ENCODE measurements at places on chromosomes 11 and 22. TPM values are rescaled to one million over a fixed set of nuclear protein-coding genes. Genes with fewer than 3 reads are reported as not detected.

GRCh38 chr11:45726493-45727054, 61.2 kb upstream of the CHST1 start:
- H3K4me1 ChIP-seq, result no peaks in the 10 kb centered on the region
- H3K27ac ChIP-seq, result no peak overlapping the region
- DNase-seq, result no peak
- H3K27me3 ChIP-seq, result no peaks in the 10 kb centered on the region
- H3K36me3 ChIP-seq, result no peaks in the 10 kb centered on the region

The PPP1R14B gene
- polyA plus RNA-seq, result 523 TPM

- H3K4me1 ChIP-seq, result peaks cover 18% of the 10 kb centered on the region
- H3K27me3 ChIP-seq, result no peaks in the 10 kb centered on the region
- DNase-seq, result no peak
- no peak overlapping the region for H3K27ac ChIP-seq
Observed at GRCh38 chr11:76785513-76785912, 2.4 kb downstream of the TSKU start.

DNA sequence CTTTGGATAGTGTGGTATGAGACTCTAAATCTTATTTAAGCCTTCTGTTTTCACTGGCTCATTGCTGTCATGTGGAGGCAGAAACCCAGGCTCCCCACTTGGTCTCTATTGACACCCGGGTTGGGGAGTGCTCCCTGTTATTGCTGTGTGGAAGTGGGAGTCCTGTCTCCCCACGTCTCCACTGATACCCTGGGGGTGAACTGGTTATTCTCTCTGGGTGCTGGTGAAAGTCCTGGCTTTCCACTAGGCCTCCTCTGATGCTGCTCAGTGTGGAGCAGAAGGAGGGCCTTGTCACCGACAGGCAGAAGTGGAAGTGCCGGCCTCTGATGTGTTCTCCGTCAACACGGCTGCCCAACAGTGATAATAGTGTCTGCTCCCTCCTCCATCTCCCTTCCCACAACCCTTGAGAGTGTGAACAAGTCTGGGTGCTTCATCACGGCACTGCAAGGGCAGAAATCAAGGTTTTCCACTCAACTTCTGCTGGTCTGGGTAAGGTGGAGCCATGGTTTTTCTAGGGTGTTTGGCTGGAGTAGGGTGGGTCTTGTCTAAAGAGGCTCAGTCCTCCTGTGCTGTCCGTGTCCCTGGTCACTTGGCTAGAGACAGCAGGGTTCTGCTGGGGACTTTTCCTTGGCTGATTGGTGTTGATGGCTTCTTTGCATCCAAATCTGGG, 240.7 kb upstream of the B3GAT1 start:
- no peaks in the 10 kb centered on the region for H3K27me3 ChIP-seq
- no peaks in the 10 kb centered on the region for H3K36me3 ChIP-seq
- H3K4me1 ChIP-seq, result no peaks in the 10 kb centered on the region

The RHOD gene
- polyA plus RNA-seq, result not detected

- no peak overlapping the region for H3K4me3 ChIP-seq
- H3K27ac ChIP-seq, result no peak overlapping the region
- peaks cover 19% of the 10 kb centered on the region for H3K4me1 ChIP-seq
- DNase-seq, result no peak
- H3K36me3 ChIP-seq, result no peaks in the 10 kb centered on the region
- H3K27me3 ChIP-seq, result no peaks in the 10 kb centered on the region
Observed at GRCh38 chr11:119468511-119468910, 45.5 kb upstream of the THY1 start.

The CRYAB gene
- polyA plus RNA-seq, result 1.5 TPM

DNA sequence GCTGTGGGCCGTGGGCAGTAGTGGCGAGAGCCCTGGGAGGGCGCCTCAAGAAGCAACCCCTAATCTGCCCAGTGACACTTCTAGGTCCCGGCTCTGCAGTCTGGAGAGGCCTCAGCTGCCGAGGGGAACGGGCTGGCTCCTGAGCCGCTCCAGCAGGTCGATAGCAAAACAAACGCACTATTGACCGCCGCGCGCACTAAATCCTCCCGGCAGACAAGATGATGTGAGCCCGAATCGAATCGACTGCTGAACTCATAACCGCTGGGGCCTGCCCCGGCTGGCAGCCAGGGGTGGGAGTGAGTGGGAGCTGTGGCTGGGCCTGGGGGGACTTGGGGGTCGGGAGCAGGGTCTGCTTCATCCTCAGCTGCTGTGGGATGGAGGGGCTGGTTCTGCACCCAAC, 36.1 kb downstream of the FLRT1 start:
- no peaks in the 10 kb centered on the region for H3K36me3 ChIP-seq
- H3K4me1 ChIP-seq, result no peaks in the 10 kb centered on the region
- no peak for DNase-seq
- H3K4me3 ChIP-seq, result no peak overlapping the region
- no peak overlapping the region for H3K27ac ChIP-seq

DNA sequence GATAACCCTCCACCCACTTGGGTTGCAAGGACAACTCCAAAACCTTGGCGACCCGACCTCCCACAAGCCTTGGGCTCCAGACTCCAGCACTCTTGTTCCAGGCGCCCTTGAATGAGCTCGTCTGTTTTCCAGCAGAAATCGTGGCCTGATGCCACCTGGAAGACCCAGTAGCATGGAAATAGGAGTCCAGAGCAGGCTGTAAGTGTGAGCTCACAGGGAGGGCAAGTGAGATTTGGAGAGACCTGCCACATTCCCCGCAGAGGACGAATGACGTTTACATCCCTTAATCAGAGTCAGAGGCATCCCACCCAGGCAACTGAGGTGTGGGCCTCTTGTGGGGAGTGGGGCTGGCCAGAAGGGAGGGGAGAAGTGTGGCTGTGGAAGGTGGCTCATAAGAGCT, 71.9 kb downstream of the LDLRAD3 start:
- no peak for DNase-seq
- no peak overlapping the region for H3K27ac ChIP-seq
- peaks cover 16% of the 10 kb centered on the region for H3K4me1 ChIP-seq
- no peak overlapping the region for H3K4me3 ChIP-seq
- H3K36me3 ChIP-seq, result no peaks in the 10 kb centered on the region

DNA sequence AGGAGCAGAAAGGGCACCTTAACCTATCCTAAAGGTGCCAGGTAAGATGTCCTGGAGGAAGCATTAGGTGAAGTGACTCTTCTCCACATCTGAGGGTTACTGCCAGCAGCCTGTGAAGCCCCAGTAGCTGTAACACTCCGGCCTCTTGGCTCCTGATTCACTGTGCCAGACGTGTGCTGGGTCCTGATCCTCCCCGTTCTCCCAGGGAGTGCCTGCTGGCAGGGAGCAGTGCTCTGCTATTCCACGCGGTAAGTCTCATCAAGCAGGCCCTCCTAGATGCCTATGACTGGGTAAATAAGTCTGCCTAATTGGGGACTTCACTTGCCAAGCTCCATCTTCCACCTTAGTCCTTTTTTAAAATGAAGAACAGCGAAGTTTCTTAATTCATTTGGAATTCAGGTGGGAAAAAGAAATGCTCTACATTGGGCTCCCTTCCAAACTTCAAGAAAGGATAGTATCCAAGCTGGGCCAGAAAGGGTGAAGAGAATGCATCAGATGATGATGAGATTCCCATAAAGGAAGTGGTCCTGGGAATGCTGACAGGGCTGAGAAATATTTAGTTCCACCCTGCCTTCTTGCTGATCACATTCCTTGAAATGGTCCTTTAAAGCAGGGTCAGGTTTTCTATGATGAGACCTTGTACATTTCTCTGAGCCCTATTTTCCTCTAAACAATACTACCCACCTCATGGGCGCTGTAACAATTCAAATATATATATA, 188.0 kb downstream of the MAML2 start:
- peak overlapping the region; percentile 10 for H3K4me3 ChIP-seq
- no peak for DNase-seq
- no peaks in the 10 kb centered on the region for H3K27me3 ChIP-seq
- H3K36me3 ChIP-seq, result no peaks in the 10 kb centered on the region
- H3K27ac ChIP-seq, result peak overlapping the region; percentile 89

DNA sequence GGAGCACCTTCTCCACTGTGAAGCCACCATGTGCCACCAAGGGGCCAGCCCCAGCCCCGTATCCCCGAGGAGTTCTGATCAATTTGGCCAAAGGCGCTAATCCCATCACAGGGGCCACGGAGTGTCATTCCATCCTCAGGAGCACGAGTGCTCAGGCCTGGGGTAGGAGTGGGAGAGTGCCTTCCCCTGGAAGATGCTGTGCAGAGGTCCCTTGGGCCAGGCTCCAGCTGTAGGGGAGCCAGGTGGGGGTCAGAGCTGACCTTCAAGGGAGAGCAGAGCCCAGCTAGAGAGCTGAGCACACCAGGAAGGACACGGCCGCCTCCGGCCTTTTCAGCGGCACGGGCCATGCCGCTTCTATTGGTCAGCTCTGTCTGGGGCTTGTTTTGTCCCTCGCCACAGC, 1459.9 kb downstream of the BRD1 start:
- H3K4me3 ChIP-seq, result no peak overlapping the region
- no peaks in the 10 kb centered on the region for H3K4me1 ChIP-seq
- no peak overlapping the region for H3K27ac ChIP-seq
- H3K27me3 ChIP-seq, result no peaks in the 10 kb centered on the region
- no peaks in the 10 kb centered on the region for H3K36me3 ChIP-seq
- peak; percentile 27 for DNase-seq

- peak overlapping the region; percentile 44 for H3K4me3 ChIP-seq
- no peaks in the 10 kb centered on the region for H3K36me3 ChIP-seq
- H3K4me1 ChIP-seq, result peaks cover 7% of the 10 kb centered on the region
- DNase-seq, result peak; percentile 67
- no peak overlapping the region for H3K27ac ChIP-seq
Observed at GRCh38 chr11:114060392-114061047, 1.0 kb downstream of the ZBTB16 start.

GRCh38 chr22:46193898-46194310, 43.6 kb downstream of the PPARA start:
- no peaks in the 10 kb centered on the region for H3K27me3 ChIP-seq
- H3K4me3 ChIP-seq, result no peak overlapping the region
- H3K4me1 ChIP-seq, result peaks cover 8% of the 10 kb centered on the region
- H3K27ac ChIP-seq, result no peak overlapping the region
- H3K36me3 ChIP-seq, result no peaks in the 10 kb centered on the region

DNA sequence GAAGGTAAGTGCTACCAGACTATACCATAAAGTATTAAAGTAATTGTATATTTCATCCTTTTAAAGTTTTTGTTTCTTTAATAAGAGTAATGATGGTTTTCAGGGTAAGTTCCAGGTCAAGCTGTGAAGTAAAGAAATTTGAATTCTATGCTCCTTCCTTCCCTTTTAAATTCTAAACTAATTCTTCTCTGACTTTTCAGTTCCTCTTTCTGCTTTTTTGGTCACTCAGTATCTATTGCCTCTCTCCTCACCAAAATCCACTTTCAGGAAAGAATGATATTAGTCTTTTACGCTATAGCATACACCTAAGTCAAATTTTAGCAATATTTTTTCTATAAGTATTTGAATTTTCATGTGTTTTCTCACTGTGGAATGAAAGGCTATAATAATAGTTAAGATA, 8.2 kb downstream of the MMP8 start:
- no peak overlapping the region for H3K27ac ChIP-seq
- DNase-seq, result no peak
- no peak overlapping the region for H3K4me3 ChIP-seq
- H3K4me1 ChIP-seq, result no peaks in the 10 kb centered on the region
- peaks cover 5% of the 10 kb centered on the region for H3K27me3 ChIP-seq

GRCh38 chr11:104705490-104706190, 192.6 kb downstream of the CASP12 start:
- H3K27me3 ChIP-seq, result no peaks in the 10 kb centered on the region
- H3K36me3 ChIP-seq, result no peaks in the 10 kb centered on the region
- no peak overlapping the region for H3K27ac ChIP-seq
- no peak for DNase-seq

DNA sequence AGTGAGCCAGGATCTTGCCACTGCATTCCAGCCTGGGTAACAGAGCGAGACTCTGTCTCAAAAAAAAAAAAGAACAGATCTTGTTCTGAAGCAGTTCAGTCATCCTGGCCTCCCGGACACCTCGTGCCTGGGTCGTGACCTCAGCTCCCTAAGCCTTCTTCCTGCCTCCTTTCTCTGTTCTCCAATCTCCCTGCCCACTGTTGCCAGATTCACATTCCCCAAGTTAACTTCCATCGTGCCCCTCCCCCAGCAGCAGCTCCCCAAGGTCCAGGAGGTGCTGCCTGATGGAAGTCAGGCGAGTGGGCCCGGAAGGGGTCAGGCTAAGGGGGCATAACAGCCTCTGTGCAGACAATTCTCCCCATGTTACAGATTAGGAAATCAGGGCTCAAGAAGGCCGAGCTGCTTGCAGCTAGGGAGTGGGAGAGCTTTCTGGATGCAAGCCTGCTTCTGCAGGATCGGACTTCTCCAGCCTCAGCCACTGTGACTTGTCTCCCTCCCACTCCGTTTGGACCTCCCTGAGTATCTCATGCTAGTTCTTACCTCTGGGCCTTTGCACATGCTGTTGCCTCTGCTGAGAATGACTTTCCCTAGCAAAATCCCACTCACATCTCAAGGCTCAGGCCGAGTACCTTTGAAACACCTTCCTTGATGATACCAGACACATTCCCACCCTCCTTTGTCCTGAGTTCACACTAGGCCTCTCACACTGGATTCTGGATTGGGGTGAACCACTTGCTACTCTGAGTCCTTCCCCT, 14.3 kb upstream of the TMEM184B start:
- no peak for DNase-seq
- no peak overlapping the region for H3K27ac ChIP-seq
- H3K4me1 ChIP-seq, result no peaks in the 10 kb centered on the region
- H3K4me3 ChIP-seq, result no peak overlapping the region
- no peaks in the 10 kb centered on the region for H3K27me3 ChIP-seq

All from SK-N-SH (cell line).